ENCODE measurements at places on chromosomes 1 and 21.

DNA sequence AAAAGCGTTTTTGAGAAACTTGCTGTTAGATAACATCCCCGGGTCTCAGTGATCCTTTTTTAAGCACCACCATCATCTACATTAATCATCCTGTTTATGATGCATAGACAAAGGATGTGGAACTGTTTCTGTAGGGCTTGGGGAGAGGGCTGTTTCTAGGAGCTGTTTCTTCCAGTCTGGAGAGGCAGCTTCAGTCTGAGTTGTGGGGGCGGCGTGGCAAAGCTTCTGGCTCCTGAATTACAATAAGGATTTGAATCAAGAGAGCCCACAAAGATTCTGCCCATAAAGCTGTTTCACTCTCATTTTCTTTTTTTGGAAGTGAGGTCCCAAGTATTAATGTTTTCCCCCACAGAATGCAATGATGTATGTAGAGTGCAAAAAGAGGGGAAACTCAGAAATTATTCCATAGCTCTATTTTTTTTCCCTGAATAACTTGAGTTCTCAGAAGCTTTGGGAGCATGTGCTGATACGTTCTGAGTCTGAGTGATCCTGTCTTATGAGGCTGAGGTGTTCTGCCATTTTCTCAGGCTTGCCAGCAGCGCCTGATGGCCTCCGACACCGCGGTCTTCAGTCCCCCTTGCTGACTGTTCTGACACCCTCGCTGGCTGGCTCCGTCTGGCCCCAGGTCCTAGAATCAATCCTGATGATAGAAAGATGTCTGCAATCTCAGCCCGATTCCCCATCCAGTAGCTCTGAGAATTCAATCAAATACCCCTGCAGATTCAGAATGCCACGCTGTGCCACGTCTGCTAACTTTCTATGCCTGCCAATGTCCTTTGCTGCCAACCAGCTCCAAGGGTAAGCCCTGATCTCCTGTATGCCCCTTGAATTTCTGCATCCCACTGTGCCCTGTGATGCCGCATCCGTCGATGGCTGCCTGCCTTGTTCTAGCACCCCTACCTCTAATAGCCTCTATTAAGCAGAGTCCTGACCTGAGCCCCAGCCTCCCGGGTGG is 92.4 kb upstream of the AKT3 start:
- no peak for DNase-seq

GRCh38 chr1:2195785-2196184 is 1.2 kb upstream of the FAAP20 start:
- DNase-seq: no peak

DNA sequence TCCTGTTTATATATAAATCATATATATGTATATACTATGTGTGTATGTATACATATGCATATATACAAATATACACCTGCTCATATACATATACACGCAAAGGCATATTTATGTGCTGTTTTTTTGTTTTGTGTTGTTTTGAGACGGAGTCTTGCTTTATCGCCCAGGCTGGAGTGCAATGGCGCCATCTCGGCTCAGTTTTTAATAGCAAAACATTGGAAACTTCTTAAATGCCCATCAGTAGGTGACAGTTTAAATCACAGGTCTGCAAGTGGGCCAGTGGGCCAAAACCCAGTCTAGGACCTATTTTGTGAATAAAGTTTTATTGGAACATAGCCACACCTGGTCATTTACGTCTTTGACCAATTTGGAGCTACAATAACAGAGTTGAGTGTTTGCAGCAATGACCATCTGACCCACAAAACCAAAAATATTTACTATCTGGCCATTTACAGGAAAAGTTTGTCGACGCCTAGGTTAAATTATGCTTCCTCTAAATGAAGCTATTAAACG is 132.3 kb downstream of the TOMM20 start:
- DNase-seq: no peak

- no peak for DNase-seq
Observed at GRCh38 chr1:201427963-201428362, 6.4 kb upstream of the TNNI1 start.

DNA sequence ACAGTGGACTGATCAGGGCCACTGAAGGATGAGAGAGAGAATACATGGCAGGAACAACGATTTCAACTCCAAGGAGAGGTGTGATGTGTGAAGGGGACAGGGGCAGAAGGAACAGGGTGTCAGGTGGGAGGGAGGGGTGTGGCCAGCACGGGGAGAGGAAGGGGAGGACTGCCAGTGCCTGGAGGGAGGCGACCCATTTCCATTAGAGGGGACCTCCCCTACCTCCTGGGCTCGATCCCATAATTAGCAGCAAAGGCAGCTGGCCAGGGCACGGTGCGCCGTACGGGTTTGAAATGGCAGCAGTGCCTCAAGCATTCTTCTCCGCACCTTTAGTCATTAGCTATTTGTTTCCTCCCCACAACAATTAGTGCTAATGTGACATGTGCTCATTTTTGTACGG is 22.7 kb downstream of the CRYAA start:
- no peak for DNase-seq

DNA sequence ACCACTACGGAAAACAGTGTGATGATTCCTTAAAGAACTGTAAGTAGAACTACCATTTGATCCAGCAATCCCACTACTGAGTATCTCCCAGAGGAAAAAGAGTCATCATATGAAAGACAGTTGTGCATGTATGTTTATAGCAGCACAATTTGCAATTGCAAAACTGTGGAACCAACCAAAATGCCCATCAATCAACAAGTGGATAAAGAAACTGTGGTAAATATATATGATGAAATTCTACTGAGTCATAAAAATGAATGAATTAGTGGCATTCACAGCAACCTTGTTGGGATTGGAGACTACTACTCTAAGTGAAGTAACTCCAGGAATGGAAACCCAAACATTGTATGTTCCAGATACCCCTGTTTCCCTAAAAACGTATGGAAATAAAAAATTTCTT is 337.0 kb upstream of the PTBP2 start:
- DNase-seq: no peak

DNA sequence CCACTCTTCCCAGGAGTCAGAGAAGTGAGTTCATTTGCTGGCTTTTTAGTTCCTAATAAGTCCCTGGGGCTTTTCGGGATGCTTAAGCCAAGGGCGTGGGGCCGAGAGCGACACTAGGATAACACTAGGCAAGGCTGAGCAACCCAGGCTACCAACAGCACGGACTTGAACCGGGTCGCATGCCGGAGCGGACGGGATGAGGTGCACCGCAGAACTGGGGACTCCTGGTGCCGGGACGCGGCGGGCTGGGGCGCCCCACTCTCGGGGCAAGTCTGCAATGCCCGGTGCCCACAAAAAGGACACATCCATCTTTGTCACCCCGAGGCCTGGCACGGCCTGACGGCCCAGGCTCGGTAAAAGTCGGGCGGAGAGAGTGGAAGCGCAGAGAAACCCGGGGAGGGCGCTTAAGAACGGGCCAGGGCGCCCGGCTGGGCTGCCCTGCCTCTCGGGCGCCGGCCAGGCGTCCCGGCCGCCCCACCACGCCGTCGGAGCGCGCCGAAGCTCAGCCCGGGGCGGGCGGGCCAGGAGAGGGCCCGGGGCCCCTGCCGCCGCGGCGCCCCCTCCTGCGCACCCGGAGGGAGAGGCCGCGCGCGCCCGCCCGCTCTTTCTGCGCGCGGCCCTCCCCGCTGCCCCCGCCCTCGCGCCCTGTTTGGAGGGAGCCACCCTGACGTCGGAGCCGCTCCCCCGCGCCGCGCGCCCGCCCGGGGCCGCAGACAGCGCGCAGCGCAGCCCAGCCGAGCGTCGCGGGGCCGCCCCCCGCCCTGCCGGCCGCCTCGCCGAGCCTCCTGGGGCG is at the start of gene NBL1:
Gene NBL1 (plus strand): TSS at position 710 of the 793 bp plus-strand sequence. CDS start 10,720 bp downstream, outside the sequence.
- peak; percentile 75 for DNase-seq

- DNase-seq: no peak
Observed at GRCh38 chr1:54329312-54330003, 76.7 kb downstream of the SSBP3 start.

DNA sequence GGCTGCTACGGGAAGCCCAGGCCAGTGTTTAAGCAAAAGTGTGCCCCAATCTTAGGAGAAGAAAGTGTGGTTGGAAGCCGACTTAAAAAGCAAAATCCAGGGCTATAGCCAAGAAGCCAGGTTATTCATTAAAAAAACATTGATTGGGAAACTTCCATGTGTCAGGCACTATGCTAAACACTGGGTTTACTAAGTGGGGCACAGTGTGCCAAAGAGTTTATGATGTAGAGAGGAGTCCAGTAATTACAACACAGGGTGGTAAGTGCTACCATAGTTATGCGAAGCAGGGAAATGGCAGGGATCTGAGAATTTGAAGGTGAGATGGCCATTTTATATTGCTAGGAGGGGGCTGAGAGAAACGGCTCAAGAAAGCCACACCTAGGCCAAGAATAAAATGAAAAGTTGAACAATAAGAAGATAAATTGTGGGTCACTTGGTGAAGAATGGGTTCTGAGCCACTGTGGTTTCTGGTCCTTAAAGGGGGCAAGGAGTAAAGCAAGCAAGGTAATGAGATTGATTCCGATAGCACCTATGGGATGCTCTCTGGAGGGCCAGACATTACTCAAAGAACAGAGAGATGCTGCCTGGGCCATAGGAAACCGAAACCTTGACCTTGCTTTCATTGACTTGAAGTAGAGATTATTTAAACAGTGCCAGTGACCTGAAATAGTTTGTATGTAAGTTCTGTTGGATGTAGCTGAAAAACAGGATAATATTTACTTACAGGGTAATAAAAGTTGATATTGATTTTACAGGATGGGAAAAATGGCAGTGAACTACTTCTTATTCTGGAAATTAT is 177.8 kb downstream of the GIPC2 start:
- DNase-seq: no peak

- DNase-seq: no peak
Observed at GRCh38 chr1:31444725-31445448, 31.9 kb downstream of the SERINC2 start.

DNA sequence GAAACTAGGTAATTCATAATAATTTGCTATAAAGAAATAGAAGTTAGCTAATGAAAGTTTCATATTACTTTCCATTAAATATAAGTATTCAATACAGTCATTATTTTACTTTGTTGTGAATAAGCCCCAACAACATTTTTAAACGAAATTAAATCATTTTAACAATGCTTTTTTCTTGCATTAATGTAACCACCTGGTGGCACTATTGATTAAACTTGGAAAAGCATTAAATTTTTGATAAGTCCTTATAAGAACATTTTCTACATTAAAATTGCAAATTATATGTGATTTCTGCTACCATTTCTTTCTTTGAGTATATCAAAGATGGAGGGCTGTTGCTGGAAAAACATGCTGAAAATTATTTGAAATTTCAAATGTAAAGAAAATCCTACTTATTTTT is 918.8 kb upstream of the TMPRSS15 start:
- no peak for DNase-seq

- DNase-seq: no peak
Observed at GRCh38 chr1:240562111-240562590, 49.8 kb downstream of the GREM2 start.

GRCh38 chr1:111446967-111447892 is 1.8 kb downstream of the WDR77 start:
- DNase-seq: no peak

- DNase-seq: no peak
Observed at GRCh38 chr1:197073978-197074377, 6.9 kb upstream of the F13B start.

DNA sequence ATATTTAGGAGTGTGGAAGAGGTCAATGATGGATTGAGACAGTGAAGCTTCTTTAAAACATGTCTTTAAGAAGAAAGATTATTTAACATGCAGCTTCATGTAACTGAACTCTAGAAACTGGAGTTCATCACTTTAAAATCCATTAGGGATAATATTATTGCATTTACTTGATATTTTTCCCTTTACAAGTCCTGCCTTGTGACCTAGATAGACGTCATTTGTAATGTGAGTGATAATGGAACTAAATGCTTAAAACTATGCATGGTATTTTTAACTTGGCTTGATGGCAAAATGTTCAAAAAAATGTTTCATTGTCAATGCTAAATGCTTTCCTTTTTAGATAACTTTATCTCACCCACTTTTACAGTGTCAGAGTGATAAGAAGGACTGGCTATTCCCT is 723.7 kb downstream of the RWDD3 start:
- DNase-seq: no peak

- DNase-seq: no peak
Observed at GRCh38 chr1:10556430-10557005, 81.8 kb downstream of the PEX14 start.

DNA sequence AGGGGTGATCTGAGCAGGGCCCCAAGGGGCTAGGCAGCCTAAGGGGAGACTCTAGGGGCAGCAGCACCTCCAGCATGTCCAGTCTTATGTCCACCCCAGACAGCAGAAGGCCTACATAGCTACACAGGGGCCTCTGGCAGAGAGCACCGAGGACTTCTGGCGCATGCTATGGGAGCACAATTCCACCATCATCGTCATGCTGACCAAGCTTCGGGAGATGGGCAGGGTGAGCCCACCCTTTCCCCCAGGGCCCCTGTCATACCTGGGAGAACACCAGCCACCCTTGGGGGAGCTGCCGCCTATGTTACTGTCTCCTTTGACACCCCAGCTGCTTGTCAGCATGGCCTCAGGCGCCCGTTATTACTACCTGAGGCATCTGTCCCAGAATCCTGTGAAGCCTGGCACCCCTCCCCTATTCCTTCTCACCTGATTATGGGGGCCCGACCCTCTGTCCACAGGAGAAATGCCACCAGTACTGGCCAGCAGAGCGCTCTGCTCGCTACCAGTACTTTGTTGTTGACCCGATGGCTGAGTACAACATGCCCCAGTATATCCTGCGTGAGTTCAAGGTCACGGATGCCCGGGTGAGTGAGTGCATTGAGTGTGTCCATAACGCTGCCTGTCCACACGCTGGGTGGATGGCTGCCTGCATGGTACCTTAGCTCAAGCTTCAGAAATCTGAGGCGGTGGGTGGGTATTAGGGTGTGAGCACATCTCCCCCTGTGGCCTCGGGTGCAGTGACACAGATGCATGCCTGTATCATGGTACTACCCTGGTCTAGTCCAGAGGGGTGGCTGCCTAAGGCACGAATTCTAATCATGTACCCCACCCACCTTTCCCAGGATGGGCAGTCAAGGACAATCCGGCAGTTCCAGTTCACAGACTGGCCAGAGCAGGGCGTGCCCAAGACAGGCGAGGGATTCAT is 29.7 kb upstream of the KDM4A start:
- no peak for DNase-seq

DNA sequence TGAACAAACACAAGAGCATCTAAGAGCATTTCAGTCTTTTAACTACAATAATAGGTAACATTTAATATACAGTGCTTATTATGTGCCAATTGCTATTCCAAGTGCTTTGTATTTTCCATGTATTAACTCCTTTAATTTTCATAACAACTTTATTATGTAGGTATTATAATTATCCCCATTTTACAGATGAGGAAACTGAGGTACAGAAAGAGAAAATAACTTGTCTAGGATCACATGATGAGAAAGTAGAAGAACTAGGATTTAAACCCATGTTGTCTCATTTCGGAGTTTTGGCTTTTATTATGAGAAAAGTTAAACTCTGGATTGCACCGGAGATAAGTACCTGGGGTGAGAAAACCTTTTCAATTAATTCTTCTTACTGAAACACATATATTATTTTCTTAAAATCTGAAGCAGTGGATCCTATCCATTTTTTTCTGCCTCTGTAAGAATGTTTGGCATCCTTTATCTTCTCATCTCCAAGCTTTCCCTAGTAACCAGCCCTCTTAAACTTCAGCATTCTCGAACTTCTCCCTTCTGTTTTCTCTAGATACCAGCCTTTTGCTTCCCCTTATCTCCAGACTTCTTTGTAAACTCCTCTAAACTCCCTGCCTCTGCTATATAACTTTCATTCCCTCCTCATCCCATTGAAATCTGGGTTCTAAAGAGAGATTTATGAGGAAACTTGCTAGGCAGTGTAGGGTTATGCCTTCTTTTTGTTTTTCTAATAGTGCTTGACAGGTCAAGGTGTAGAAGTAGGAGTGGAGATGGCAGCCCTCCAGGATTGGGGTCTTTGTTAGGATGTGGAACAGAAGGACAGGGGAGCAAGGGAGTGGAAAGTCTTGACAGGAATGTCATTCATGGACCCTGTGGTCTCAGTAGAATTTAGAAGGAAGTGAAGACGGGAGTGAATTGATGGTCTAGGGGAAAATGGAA is 28.3 kb downstream of the POU2F1 start:
- no peak for DNase-seq
